Cortex of kidney (tissue), 1 donor: ENCODE measurements at places on chromosomes 6 and 20.

GRCh38 chr6:71204741-71205140 is 83.9 kb upstream of the OGFRL1 start:
- DNase-seq = no peak

- DNase-seq = no peak
Measured at GRCh38 chr20:35238170-35238569, 11.7 kb downstream of the MMP24 start.

DNA sequence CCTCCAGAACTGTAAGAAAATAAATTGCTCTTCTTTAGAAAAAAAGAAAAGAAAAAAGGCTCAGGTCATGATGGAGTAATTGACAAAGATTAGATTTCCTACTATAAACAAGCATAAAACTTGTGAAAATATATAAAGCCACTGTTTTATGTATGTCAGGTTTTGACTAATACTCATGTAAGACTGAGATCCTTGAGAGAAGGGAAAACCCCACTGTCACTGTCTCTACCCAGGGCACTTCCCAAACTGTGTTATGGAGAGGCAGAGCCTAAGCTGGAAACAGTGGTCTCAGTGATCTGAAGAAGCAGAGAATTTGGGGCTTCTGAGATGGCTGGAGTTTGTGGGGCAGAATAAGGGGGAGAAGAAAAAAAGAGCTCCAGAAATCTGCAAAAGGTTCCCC is 7.6 kb downstream of the ACAT2 start:
- no peak for DNase-seq

GRCh38 chr20:63659370-63659769 is 1.3 kb downstream of the RTEL1 start:
- no peak for DNase-seq

DNA sequence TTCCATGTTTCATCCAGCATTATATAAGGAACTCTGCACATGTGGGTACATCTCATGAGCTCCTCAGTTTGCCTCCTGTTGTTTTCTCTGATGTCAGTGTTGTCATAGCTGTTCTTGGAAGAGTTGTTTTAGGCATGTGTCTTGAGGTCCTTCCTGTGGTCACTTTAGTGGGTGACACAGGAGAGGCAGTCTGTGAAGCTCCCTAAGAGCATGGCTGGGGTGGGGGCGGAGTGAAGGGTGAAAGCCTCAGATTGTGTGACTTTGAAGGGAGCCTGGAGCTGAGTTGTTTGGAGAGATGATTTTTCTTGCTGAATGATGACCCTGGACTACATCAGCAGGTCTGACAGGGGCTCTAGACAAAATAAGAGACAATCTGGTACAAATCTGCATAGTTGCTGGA is 37.7 kb downstream of the PPP1R14C start:
- DNase-seq = no peak

- DNase-seq = no peak
Measured at GRCh38 chr20:62178316-62179161, 4.3 kb upstream of the MTG2 start.

GRCh38 chr6:39061588-39061987 is 13.0 kb downstream of the GLP1R start:
- no peak for DNase-seq

GRCh38 chr6:158760618-158761250 is 58.4 kb downstream of the EZR start:
- no peak for DNase-seq

- DNase-seq = no peak
Measured at GRCh38 chr6:3869632-3870527, 20.7 kb downstream of the FAM50B start.

GRCh38 chr6:93974332-93974731 is 555.0 kb upstream of the EPHA7 start:
- DNase-seq = no peak

- no peak for DNase-seq
Measured at GRCh38 chr6:121434037-121434770, 1.2 kb upstream of the GJA1 start.

- DNase-seq = no peak
Measured at GRCh38 chr6:56938649-56939191, 16.2 kb upstream of the BEND6 start.

DNA sequence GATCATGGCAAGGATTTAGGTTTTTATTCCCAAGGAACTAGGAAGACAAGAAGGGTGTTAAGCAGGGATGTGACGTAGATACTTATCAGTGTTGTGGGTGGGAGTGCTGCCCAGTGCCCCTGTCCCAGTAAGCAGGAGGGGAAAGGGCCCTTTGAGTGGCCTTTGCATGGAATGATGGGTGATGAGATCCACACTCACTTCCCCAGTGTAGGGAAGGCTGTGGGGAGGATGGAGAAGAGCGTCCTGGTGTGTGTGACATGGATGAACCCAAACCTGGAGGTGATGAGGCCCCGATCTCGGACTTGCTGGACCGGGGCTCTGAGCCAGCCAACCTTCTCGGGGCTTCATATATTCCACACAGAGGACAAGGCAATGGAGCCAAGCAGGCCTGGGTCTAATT is 610.9 kb downstream of the CDH26 start:
- DNase-seq = no peak

- DNase-seq = no peak
Measured at GRCh38 chr6:132760256-132760655, 2.6 kb upstream of the VNN2 start.

DNA sequence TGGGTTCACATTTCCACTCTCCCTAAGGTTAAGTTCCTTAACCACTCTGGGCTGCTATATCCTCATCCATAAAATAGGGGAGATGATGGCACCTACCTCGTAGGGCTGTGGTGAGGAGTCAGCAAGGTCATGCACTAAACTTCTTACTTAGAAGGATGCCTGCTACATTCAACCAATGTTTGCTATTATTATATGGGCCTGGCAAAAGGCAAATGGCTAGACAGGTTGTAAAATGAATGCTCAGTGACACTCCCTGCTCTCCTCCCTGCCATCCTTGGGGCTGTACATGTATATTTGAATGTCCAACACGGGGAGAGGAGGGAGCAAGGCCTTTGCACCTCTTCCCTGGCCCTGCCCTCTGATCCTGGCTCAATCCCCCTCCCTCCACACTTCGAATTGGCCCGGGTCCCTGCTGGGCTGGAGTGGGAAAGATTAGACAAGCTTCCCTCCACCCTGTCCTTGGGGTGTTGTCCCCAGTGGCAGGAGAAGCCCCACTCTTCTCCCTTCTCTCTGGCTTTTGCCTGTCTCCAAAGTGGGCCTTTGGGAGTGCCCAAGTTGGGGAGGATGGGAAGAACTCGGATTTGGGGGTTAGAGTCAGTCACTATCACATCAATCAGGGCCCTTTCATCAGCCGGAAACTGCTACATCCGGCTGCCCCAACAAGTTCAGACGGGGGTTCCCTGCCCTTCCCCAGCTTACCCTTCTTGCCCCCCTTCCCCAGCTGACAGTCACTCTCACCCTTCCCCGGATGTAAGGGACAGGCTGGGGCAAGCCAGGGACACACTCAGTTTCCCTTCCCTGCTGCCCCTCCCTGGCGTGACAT is 36.3 kb upstream of the VEGFA start:
- DNase-seq = no peak

GRCh38 chr20:25090492-25091429 is 8.8 kb upstream of the VSX1 start:
- DNase-seq = no peak

DNA sequence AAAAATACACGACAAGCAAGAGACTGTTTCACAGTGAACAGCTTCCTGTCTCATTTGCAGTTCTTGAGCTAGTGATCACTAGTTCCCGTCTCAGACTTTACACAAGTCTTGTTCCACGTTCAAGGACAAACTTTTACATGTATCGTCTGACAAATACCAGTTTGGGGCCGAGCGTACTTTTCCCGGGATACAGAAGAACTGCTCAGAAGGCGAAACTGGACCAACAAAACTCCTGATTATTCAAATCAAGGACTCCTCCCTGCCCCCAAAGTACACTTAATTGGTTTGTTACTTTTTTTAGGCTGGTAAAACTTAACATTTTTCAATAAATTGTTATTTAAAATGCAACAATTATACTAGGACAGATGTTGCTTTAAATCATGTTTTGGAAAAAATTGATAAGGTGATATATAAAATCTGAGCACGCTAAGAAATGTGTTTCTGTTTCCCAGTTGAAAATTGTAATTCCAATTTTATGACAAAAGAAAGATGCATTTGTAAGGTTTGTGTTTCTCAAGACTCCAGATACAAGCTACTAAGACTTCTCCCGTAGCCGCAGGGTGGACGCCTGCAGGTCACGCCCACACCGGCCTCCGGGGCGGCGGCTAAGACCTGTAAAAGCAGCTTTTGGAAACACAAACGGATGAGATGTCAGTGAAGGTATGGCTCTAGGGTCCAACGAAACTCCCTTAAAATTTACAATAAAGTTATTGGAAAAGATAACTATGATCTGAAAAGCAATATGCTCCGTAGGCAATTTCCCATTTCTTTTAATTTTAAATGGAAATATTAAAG is 16.8 kb upstream of the TCFL5 start:
- DNase-seq = no peak

DNA sequence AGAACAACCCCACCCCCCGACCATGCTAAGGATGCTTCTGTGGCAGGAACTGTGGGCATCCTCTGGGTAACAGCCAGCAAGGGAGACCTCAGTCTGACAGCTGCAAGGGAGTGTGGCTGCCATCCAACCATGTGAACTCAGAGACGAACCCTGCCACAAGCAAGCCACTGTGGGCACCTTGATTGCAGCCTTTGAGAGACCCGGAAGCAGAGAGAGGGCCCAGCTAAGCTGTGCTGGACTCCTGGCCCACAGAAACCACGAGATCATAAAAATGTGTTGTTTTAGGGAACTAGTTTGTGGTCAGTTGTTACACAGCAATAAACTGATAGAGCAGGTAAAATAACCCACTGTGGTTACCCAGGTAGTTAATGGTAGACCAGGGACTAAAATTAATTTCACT is 414.6 kb downstream of the CDH26 start:
- DNase-seq = no peak

- no peak for DNase-seq
Measured at GRCh38 chr6:14732844-14733757, 512.8 kb upstream of the JARID2 start.

DNA sequence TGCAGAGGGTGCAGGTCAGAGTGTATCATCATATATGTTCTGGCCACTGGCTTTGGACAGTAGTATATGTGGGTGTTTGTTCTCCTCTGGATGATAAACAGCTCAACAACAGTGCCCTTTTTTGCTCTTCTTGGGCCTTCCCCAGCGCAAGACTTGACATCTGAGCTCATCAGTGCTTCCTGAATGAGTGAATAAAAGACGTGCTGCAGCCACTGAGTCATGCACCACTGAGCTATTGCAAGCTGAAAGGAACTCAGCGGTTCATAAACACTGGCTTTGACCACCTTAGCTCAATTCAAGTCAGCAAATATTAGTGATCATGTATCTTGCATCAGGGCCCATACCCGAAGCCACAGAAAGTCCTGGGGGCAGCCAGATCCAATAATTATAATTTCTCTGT is 105.3 kb upstream of the KCNG1 start:
- DNase-seq = no peak

GRCh38 chr20:43915211-43916072 is 790 bp downstream of the TOX2 start:
- no peak for DNase-seq

DNA sequence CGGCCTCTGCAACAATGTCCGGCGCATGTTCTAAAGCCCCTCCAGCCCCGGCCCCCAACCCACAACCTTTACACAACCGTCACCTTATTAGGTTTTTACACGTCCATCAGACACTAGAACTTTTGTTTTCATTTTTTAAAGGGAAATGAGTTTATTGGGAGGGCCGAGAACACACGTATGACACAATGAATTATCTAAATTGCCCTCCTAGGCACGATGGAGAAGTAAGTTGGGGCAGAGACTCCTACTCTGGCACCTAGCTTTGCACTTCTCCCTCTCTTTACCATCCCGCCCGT is 1.2 kb upstream of the DLL1 start:
- no peak for DNase-seq

GRCh38 chr6:5125152-5126006 is 40.2 kb downstream of the PPP1R3G start:
- no peak for DNase-seq

DNA sequence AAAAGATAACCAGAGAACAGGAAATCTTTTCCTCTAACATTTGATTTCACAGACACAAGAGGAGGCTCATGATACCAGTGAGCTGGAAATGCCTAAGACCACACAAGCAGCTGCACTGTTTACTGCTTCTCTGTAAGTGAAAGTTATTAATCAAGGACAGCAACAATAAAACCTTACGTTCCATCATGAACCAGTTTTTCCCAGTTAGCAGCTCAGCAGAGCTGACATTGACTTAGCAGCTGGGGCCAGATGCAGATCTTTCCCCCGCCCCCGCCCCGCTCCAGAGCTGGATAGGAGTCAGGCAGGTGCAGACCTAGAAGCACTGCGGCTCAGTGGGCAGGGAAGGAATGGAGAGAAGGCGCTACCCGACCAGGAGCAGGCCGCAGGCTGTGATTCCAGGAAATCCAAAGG is 275.2 kb downstream of the GMDS start:
- DNase-seq = no peak

- no peak for DNase-seq
Measured at GRCh38 chr6:40124924-40125323, 190.7 kb upstream of the MOCS1 start.

DNA sequence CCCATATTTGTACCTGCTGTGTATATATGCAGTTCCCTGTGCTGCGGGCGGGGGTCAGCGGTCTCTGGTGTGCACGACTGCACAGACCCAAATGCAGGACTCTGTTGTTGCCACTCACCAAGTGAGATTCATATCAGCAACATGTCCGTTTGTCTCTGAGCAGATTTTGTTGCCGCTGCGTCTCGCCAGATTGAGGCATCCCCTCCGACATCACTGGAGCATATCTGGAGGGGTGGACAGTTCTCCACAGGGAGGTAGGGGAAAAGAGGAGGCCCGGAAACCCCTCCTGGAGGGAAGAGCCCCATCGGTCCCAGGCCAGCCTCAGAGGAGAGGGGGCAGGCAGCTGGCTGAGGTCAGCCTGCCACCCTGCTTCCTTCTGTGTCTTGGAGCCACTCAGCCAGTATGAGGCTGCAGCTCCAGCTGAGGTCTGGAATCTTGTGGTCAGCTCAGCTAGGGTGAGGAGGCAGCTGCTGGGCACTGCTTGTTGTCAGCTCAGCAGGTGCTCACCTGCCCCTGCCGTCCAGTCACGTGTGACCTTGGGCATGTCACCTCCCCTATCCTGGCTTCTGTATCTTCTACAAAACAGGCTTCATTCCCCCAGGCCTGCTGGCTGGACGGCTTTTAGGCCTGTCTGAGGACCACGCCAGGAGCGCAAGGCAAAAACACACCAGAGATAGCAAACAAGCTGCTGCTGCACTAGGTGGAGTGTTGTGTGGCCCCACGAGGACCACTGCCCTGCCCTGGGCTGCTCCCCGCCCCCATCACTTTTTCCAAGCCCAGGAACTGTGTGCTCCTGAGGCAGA is 47.1 kb downstream of the HNF4A start:
- no peak for DNase-seq

DNA sequence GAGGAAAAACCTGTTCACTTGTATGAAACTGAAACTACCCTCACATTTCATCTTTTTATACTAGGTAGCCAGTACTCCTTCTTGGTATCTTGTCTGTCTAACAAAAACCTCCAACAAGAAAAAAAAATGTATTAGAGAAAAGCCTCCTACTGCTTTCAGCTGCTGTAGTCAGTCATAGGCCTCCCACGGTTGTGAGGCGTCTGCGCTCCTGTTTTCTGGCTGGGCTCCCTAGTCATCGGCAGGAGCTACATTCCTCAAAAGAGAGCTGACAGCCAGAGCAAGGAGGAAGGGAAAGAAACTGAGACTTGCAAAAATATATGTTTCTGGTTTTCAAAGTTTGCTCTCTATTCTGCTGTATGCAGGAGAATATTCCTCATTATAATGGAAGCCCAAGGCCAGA is 517.0 kb downstream of the LMBRD1 start:
- no peak for DNase-seq

- no peak for DNase-seq
Measured at GRCh38 chr6:121482004-121482693, 46.7 kb downstream of the GJA1 start.
